ENCODE measurements at places on chromosomes 5 and 9. TPM values are rescaled to one million over a fixed set of nuclear protein-coding genes. Genes with fewer than 3 reads are reported as not detected.

- DNase-seq, result peak; percentile 14
Observed at GRCh38 chr5:134138416-134139376, 24.2 kb downstream of the TCF7 start.

DNA sequence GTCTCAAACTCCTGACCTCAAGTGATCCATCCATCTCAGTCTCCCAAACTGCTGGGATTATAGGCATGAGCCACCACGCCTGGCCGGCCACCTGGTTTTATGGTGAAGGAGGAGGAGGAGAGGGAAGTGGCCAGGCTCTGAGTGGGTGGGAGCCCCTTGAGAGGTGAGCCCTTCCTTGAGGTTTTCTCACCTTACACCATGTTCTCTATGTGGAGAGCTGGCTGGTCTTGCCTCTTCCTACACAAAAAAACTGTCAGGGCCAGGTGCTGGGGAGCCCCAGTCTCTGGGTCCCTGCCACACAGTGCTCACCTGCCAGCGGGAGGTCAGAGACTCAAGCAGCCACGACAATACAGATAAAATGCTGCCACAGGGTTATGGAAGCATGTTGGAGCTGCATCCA, 18.1 kb downstream of the SWI5 start:
- no peak for DNase-seq

DNA sequence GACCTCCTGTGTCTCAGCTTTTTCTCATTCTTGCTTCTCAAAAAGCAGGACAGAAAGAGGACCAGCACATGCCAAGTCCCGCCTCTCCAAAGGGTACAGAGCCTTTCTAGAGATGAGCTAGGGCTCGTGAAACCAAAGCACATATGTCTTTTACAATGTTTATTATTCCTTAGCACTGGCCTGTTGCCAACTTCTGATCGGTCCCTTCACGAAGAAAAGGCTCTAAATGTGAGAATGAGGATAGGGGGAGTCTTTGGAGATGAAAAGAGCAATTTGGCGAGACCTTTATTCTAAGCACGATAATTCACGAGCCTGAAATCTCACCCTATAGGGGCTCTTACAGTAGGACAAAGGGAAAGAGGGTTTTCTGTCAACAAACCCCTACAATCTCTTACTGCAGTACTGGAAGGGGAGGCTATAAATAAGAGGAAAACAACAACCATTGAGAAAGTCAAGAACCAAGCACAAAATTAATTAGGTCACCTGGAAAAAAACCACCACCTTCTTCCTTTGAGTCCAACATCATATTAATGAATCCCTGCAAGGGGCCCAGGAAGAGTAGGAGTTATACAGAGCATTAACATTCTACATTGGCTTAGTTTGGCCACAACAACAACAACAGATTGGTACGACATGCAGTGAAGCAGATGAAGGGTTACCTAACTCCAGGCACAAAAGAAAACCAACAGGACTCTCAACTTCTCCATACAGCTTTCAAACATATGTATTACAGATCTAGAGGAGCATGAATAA, 309.5 kb downstream of the PDE4D start:
- DNase-seq, result no peak

DNA sequence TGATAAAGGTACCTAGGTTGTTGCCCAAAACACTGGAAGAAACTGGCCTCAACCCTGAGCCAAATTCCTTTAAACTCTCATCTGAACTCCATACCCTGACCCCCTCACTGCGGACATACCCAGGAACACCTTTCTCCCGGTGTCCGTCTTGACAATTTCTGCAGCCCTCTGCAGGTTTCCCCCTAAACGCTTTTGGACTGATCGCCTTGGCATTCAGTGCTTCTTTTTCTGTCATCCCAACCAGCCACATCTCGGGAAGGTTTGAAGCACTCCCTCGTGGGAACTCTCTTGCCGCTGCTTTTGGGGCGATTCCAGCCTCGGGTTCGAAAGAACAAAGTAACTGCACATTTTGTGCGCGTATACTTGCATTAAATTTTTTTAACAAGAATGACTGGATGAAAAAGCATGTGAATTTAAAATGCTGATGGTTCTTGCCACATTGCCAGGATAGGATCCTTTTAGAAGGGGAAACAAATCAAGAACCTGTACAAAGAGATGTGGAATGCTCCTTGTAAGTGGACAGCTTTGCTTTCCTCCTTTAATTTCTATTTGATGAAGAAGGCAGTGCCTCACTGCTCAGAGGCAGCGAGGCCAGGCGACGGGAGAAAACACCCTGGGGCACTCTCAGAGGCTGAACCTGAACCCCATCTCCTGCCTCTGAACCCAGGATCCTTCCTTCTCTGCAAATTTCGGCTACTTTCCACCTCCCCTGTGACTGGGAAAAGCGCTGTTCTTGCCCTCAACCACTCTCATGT, 615 bp downstream of the PSMD5 start:
- no peak for DNase-seq

C9 gene
- total RNA-seq, result not detected

GRCh38 chr5:143290125-143290524, 113.4 kb downstream of the NR3C1 start:
- no peak for DNase-seq

All from left cardiac atrium (tissue), 4 donors.